Body of pancreas (tissue), 4 donors: ENCODE measurements at places on chromosomes 13 and 19.

GRCh38 chr13:79081942-79082341 is 324.1 kb downstream of the RBM26 start:
- H3K4me1 ChIP-seq = no peaks in the 10 kb centered on the region
- no peak for DNase-seq
- no peak overlapping the region for H3K27ac ChIP-seq
- no peaks in the 10 kb centered on the region for H3K36me3 ChIP-seq
- H3K27me3 ChIP-seq = no peaks in the 10 kb centered on the region

DNA sequence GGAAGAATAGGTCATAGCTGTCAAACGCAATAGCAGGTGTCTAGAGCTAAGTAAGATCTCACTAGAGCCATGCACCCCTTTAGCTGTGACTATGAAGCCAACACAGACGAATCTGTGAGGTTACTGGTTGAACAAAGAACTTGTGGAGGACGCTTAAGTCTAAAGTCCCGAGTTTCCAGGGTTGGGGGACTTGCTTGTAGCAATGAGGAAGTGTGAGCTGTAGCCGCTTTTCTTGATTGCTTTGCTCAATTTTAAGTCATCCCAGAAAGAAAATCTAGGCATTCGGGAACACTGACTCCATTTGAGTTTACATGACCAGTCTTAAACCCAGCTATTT is 1.6 kb downstream of the GPC5 start:
- peaks cover 19% of the 10 kb centered on the region for H3K27me3 ChIP-seq
- no peak overlapping the region for H3K4me3 ChIP-seq
- no peak overlapping the region for H3K27ac ChIP-seq
- no peak for DNase-seq
- no peaks in the 10 kb centered on the region for H3K36me3 ChIP-seq

GRCh38 chr13:50543782-50544181 is 299.7 kb downstream of the DLEU7 start:
- no peaks in the 10 kb centered on the region for H3K4me1 ChIP-seq
- H3K36me3 ChIP-seq = no peaks in the 10 kb centered on the region
- no peaks in the 10 kb centered on the region for H3K27me3 ChIP-seq
- DNase-seq = no peak

- no peak overlapping the region for H3K27ac ChIP-seq
- H3K36me3 ChIP-seq = peaks cover 4% of the 10 kb centered on the region
- no peak overlapping the region for H3K4me3 ChIP-seq
- no peaks in the 10 kb centered on the region for H3K4me1 ChIP-seq
- H3K27me3 ChIP-seq = no peaks in the 10 kb centered on the region
Observed at GRCh38 chr19:18928018-18928805, 8.7 kb downstream of the DDX49 start.

DNA sequence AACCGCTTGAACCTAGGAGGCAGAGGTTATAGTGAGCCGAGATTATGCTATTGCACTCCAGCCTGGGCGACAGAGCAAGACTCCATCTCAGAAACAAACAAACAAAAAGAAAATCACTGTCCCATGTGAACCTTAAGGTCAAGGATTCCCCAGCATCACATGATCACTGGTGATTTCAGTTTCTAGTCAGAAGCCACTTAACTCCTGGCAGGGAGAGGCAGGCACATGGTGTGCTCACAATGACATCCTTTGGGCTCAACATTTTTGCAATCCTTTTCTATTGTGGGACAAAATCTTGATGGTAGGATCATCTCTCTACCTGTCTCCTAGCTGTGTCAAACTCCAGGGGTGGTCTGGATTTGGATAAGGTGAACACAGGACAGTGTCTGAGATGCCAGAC is 12.1 kb downstream of the AKAP8 start:
- H3K27me3 ChIP-seq = no peaks in the 10 kb centered on the region
- no peak overlapping the region for H3K27ac ChIP-seq

DNA sequence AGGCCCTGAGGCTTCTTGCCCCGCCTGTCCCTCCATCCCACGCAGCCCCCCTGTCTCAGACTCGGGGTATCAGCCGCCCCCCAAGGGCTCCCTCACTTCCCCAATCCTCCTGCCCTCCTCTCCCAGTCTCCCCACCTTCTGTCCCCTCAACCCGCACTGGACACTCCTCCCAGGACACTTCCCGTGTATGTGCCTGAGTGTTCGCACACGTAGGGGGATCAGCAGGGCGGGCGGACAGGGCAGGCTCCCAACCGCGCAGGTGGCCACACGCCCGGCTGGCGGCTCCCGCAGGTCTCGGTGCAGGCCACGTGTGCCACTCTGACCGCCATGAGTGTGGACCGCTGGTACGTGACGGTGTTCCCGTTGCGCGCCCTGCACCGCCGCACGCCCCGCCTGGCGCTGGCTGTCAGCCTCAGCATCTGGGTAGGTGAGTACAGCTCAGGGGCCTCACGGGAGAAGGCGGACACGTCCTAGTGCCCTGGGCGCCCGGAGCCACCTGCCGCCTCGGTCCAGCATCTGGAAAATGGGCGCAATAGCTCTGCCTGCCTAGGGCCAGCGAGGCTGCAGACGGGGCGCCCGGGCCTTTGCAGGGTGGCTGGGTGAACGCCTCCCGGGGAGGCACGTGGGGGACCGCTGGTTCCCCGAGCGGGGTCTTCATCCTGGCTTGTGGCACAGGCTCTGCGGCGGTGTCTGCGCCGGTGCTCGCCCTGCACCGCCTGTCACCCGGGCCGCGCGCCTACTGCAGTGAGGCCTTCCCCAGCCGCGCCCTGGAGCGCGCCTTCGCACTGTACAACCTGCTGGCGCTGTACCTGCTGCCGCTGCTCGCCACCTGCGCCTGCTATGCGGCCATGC is 2.3 kb downstream of the KISS1R start:
- H3K27ac ChIP-seq = no peak overlapping the region
- no peaks in the 10 kb centered on the region for H3K36me3 ChIP-seq
- H3K27me3 ChIP-seq = peaks cover 22% of the 10 kb centered on the region
- DNase-seq = no peak
- H3K4me3 ChIP-seq = no peak overlapping the region

DNA sequence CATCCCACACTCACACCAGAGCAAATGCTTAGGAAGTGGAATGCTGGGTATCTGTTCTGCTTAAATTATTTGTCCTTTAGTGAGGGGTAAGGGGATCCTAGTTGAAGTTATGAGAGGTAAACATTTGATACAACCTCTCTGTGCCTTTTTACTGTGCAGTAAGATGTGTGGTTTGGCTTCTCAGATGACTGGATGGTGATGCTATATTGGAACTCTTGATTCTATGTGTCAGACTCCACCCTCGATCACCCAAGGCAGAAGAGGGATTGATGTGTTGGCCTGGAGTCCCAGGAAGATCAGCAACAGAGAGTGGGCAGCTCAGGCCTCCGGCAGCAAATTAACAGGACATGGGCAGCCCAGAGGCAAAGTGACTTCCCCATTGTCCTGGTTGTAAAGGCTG is 66.7 kb downstream of the SIPA1L3 start:
- DNase-seq = no peak
- H3K27me3 ChIP-seq = no peaks in the 10 kb centered on the region
- H3K4me1 ChIP-seq = no peaks in the 10 kb centered on the region
- no peak overlapping the region for H3K27ac ChIP-seq
- H3K4me3 ChIP-seq = no peak overlapping the region

DNA sequence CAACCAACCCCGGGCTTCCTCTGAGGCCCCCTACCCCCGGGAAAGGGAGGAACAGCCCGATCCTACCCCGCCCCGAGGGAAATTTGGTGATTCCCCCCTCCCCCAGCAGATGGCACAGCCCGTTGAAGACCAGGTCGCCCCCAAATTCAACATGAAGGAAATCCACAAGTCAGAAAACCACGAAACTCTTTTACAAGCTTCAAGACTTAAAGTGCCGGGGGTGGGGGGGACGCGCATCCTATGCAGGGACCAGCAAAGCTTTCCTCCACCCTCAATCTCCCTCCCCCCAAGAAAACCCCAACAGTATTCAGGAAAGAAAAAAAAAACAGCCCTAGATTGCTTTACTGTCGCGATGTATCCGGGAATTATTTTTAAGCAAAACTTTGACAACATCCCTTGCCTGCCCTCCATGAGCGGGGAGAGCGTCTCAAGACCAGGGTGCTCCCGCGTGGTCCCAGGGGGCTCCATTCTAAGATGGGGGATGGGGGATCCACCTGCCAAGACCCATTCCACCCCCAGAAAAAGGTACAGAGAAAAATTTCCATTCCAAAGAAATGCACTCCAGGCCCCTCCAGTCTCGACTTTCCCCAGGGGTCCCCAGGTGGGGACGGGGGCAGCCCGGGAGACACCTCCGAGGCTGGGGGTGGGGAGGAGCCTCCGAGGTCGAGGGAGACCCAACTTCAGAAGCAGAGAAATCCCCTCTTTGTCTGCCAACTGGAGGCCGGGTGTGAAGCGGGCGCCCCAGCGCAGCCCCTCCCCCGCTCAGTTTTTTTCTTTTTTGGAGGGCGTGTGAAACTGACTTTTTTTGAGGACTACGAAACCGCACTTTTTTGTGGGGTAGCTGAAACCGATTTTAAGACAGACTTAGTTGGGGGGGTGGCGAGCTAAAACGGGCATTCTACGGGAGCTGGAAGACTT is 1.5 kb downstream of the TCF3 start:
- H3K36me3 ChIP-seq = no peaks in the 10 kb centered on the region
- peaks cover 11% of the 10 kb centered on the region for H3K4me1 ChIP-seq
- H3K27me3 ChIP-seq = no peaks in the 10 kb centered on the region
- H3K27ac ChIP-seq = peak overlapping the region; percentile 57
- peak overlapping the region; percentile 63 for H3K4me3 ChIP-seq

- H3K4me3 ChIP-seq = no peak overlapping the region
- peak; percentile 3 for DNase-seq
- no peak overlapping the region for H3K27ac ChIP-seq
- no peaks in the 10 kb centered on the region for H3K27me3 ChIP-seq
Observed at GRCh38 chr19:23882493-23882892, 32.2 kb upstream of the ZNF726 start.

DNA sequence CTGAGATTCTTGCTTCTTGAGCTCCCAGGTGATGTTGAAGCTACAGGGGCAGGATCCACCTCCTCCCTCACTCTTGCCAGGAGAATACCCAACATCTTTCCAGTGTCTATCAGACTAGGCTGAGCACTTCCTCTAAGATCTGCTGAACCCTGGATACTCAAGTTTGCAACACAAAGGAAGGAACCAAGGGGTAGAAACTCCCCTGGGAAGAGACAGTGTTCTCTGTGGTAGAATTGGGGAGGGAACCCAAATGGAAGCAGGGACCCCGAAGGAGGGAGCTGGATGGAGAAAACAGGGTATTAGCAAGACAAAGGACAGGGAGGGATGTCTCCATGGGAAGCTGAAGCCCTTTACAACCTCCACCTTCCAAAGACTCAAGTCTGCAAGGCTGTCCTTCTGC is 117.6 kb downstream of the DNAJC15 start:
- H3K27ac ChIP-seq = no peak overlapping the region
- H3K36me3 ChIP-seq = no peaks in the 10 kb centered on the region
- H3K27me3 ChIP-seq = no peaks in the 10 kb centered on the region
- no peak for DNase-seq
- H3K4me1 ChIP-seq = no peaks in the 10 kb centered on the region

DNA sequence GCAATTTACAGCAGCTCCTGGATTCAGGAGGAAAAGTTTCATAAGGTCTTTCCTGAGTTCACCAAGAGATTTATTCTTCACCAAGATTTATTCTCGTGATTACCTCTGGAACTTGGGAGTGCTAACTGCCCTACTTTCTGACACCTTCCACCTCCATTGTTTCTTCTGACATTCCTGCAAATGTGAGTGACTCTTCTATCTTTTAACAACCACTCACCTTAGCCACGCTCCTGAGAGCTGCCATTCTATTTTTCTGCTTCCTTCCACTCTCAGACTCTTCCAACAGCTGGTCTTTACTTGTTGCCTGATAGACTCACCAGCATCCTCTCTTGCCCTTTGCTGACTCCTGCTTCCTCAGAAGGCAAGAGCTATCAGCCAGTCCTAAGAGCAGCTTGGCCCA is 11.5 kb upstream of the CBY2 start:
- no peaks in the 10 kb centered on the region for H3K36me3 ChIP-seq
- no peak overlapping the region for H3K4me3 ChIP-seq
- H3K4me1 ChIP-seq = peaks cover 6% of the 10 kb centered on the region
- H3K27ac ChIP-seq = no peak overlapping the region

- H3K4me1 ChIP-seq = no peaks in the 10 kb centered on the region
- H3K36me3 ChIP-seq = no peaks in the 10 kb centered on the region
- no peak for DNase-seq
- no peaks in the 10 kb centered on the region for H3K27me3 ChIP-seq
- H3K4me3 ChIP-seq = no peak overlapping the region
Observed at GRCh38 chr13:103960001-103960400, 893.8 kb upstream of the SLC10A2 start.

- peak within 1 kb of the TSS; percentile 78 for H3K27ac ChIP-seq
- no peaks in the 10 kb centered on the region for H3K27me3 ChIP-seq
Observed at GRCh38 chr13:20525601-20526544, at the start of gene CRYL1. Gene CRYL1 (minus strand): TSS chr13:20525857. CDS start chr13:20525794, 63 bp downstream.

- no peak for DNase-seq
- no peak overlapping the region for H3K27ac ChIP-seq
- H3K4me1 ChIP-seq = no peaks in the 10 kb centered on the region
- H3K36me3 ChIP-seq = no peaks in the 10 kb centered on the region
- no peaks in the 10 kb centered on the region for H3K27me3 ChIP-seq
Observed at GRCh38 chr13:71704656-71705055, 162.3 kb downstream of the DACH1 start.

- H3K4me1 ChIP-seq = peaks cover 88% of the 10 kb centered on the region
- no peaks in the 10 kb centered on the region for H3K27me3 ChIP-seq
- no peaks in the 10 kb centered on the region for H3K36me3 ChIP-seq
- H3K4me3 ChIP-seq = no peak overlapping the region
Observed at GRCh38 chr19:1412323-1412923, 5.0 kb downstream of the DAZAP1 start.

- no peak overlapping the region for H3K4me3 ChIP-seq
- H3K27me3 ChIP-seq = no peaks in the 10 kb centered on the region
- H3K36me3 ChIP-seq = no peaks in the 10 kb centered on the region
- H3K27ac ChIP-seq = peak overlapping the region; percentile 90
- DNase-seq = peak; percentile 81
Observed at GRCh38 chr19:13163609-13164342, 13.6 kb downstream of the IER2 start.

DNA sequence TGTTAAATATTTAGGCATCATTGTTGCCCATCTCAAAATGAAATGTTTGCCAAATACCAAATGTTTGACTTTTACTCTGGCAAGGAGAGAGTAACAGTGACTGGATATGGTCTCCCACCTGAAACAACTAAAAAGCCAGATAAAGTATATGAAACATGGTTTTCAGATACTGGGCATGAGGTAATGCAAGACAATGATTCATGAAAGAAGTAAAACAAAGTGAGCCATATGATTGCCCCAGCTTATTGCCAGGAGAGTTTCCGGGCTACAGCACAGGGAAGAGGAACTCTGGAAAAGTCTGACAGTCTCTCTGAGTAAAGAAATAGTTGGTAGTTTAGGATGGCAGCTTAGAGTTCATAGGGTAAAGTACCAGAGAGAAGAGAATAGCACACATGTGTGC is 354.6 kb downstream of the DNAJC15 start:
- no peak overlapping the region for H3K4me3 ChIP-seq
- no peaks in the 10 kb centered on the region for H3K36me3 ChIP-seq
- peak overlapping the region; percentile 43 for H3K27ac ChIP-seq
- DNase-seq = peak; percentile 48
- no peaks in the 10 kb centered on the region for H3K27me3 ChIP-seq

DNA sequence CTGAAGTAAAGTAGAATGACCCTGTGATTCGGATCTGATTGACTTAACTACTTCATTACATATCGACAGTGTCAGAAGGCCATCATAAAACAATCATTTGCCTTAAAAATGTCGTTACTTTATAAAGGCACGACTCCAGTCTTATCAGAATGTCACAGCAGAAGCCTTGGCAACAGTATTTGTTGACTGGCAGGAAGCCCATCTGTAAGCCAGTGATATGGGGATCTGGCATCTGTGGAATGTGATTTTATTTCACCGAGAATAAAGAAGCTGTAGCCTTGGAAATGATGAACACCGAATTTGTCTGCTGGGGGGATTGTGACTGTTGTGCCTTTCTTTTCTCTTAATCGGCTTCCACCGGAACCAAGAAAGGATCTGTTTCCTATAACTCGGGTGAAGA is 362.5 kb downstream of the TDRD3 start:
- peak; percentile 30 for DNase-seq
- no peaks in the 10 kb centered on the region for H3K27me3 ChIP-seq
- H3K4me1 ChIP-seq = peaks cover 7% of the 10 kb centered on the region
- H3K4me3 ChIP-seq = no peak overlapping the region
- H3K27ac ChIP-seq = no peak overlapping the region
- no peaks in the 10 kb centered on the region for H3K36me3 ChIP-seq
